ENCODE measurements at places on chromosomes 12 and 14.

DNA sequence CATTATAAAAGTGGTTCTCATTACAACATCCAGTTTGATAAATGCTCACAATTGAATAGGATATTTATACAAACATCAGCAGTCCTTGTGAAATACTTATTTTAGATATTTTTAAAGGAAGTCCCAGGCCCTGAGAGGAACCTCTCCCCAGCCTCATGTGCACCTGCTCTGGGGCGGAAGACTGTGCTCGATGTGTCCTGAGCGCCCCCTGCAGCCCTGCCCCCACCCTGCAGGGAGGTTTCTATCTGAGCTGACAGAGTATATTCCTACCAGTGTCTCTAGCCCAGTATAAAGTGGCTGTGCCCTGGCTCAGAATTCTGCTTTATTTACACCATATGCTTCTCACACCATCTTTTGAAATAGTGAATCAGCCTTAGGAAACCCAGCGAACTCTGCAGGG, 1349.1 kb downstream of the TMEM121 start:
- DNase-seq = no peak

GRCh38 chr12:64395739-64396138, 5.2 kb upstream of the C12orf56 start:
- no peak for DNase-seq

- DNase-seq = no peak
Observed at GRCh38 chr12:112168561-112168971, 43.2 kb downstream of the TRAFD1 start.

DNA sequence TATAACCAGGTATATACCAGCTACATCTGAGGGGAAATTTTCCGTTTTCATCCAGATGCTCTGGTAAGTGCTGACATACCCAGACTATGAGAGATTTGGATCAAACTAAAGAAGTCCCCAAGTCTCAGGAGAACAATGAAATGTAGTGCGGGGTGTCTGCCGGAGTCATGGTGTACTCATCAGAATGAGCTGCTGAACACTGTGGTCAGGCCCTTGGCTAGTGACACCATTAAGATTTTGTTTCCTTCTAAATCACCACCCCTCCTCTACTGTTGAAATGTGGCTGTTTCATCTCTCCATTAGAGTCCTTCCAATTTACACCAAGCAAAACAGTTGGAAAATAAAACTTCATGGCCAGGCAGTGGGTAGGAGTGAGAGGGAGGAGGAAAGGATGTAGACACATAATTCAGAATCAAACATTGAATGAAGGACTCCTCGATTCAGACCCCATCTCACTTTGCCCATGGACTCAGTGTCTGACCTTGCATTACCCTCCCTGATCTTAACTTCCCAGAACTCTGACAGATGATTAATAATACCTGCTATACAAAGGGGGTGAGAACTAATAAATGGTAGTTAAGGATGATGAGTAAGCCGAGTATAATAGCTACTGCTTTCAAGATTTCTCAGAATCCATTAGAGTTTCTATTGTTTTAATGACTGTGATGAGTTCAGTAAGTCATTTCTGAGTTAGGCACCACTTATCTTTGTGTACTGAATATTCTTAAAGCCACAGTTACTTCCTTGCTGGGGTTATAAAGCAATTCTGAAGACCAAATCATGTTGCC, 127.4 kb downstream of the CRADD start:
- no peak for DNase-seq

DNA sequence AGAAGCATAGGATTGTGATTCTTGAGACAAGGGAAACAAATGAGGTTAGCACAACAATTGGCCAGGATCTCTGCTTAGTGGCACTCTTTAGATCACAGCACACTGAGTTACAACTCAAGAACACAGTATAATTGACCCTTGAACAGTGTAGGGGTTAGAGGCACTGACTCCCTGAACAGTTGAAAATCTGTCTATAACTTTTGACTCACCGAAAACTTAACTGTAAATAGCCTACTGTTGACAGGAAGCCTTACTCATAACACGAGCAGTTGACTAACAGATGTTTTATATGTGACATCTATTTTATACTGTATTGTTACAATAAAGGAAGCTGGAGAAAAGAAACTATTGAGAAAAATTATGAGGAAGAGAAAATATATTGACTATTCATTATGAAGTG, 296.1 kb downstream of the RERGL start:
- DNase-seq = no peak

- no peak for DNase-seq
Observed at GRCh38 chr12:71449373-71450070, 9.9 kb downstream of the LGR5 start.

DNA sequence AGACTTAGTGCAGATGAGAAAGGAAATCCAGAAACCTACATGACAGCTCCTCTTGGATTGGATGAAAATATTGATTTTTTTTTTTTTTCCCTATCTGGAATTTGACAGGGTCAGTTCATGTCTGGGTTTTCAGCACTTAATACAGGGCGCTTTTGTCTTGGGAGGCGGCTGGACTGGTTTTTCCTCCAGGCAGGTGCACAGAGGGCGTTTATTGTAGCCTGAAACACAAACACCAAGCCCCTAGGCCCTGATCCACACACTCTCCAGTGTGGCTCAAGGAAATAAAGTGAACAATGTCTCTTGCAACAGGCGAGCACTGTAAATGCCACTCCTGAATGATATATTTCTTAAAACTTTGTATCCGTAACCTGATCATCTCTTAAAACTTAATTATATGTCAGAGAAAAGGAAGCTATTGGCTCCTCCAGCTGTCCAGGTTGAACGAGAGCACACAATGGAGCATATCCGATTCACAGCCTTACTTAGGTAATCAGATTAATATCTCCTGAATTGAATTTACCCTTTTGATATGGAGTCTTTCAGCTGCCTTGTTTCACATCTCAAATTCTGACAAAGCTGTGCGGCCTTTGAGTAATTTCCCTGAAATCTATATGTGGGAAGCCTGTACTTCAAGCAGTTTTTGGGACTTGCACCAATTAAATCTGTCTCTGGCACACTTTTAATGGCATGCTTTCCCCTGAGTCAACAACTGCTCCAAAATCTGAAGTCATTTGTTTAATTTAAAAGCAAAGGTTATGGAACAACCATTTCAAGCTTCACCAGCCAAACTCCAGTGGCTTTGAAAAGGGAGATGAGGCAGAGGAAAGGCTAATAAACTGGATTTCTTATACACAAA, 485.7 kb downstream of the ZFP36L1 start:
- no peak for DNase-seq

- no peak for DNase-seq
Observed at GRCh38 chr12:76025601-76026575, 5.7 kb downstream of the PHLDA1 start.

- no peak for DNase-seq
Observed at GRCh38 chr12:72464471-72464870, 192.3 kb downstream of the TRHDE start.

DNA sequence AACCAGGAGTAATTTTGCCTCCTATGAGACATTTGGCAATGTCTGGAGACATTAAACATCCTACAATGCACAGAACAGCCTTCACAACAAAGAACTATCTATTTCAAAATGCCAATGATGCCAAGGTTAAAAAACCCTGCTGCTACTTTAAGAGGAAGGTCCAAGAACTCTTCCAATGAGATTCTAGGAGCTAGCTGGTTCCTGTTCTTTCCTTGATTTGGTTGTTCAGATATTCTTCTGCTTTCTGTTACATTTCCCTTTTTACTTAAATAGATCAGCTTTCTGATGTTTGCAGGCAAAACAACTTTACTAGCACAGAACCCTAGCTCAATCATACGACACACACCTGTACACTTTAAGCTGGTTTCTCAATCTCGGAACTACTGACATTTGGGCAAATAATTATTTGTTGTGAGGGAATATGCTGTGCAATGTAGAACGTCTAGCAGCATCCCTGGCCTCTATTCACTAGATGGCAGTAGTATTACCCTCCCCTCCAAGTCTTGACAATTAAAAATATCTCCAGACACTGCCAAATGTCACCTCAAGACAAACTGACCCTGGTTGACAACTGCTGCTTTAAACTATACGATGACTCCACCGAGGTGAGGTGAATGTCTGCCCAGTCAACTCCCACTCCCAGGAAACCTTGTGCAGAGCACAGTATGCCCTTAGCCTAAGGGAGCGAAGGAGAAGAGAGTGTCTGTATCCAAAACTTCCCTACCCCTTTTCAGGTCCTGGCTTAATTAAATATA, 4.4 kb downstream of the BLTP3B start:
- DNase-seq = no peak

DNA sequence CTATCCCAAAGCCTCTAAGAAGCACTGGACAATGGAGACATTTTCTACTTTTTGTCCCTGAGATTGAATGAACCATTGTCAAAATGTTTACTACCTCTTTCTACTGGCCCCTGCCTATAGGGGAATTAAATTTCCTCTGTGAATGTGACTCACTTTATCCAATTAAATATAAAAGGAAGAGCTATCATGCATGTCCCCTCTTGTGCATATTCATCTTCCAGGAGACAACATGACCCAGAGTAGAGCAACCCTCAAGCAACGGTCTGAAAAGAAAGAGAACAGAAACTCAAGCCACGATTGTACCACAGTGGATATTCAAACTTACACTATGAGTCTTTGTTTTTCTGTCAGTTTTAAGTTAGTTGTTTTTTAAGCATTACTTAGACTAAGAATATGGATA, 938.4 kb upstream of the ATXN7L3B start:
- DNase-seq = no peak

DNA sequence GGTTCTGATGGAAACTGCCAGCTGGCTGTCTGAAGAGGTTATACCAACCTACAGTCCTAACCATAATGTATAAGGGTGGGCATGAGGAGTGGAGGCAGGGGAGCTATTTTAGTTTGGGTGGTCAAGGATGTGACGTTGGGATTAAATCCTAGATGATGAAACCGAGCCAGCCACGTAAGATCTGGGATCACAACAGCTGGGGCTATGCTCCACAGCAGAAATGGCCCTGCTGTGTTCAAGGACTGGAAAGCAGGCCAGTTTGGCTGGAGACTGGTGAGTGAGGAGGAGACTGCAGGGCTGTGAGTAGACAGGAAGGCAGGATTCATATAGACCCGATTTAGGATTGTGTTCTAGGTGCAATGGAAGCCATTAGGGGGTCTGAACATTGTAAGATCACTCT, 66.1 kb downstream of the SAMD4A start:
- DNase-seq = no peak

GRCh38 chr12:130981911-130982310, 28.2 kb downstream of the ADGRD1 start:
- no peak for DNase-seq

DNA sequence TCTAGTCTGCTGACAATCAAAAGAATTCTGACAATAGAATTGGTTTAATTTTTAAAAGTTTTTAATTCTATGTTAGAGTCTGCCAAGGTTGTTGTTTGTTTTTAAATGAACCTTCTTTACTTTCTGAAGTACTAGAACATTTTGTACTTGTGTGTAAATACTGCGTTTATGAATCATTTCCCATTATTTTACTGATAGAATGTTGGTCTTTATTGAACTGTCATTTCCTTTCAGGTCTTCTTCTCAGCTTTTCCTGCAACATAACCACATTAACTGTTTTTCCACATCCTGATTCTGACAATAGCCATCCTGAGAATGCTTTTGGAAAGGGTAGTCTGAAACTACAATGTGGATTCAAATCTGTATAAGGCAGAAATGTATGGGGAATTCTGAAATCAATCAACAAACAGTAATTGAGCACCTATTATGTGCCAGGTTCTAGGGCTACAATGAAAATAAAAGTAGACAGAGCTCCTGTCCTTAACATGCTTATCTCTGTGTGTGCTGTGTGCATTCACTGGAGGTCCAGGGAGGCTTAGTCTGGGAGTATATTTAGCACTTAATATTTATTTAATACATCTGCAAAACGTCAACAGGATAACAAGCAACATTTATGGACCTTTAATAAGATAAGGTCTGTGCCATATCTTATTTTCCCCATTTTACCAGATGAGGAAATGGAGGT, 73.1 kb upstream of the SLC38A2 start:
- DNase-seq = no peak

- no peak for DNase-seq
Observed at GRCh38 chr12:109737126-109737525, 23.5 kb downstream of the FAM222A start.

- no peak for DNase-seq
Observed at GRCh38 chr12:55738123-55739024, 4.5 kb upstream of the GDF11 start.

GRCh38 chr12:104519190-104520019, 62.7 kb downstream of the CHST11 start:
- DNase-seq = no peak

- DNase-seq = no peak
Observed at GRCh38 chr12:84497819-84498218, 414.8 kb downstream of the SLC6A15 start.

- DNase-seq = no peak
Observed at GRCh38 chr14:26966908-26967307, 369.1 kb upstream of the NOVA1 start.

DNA sequence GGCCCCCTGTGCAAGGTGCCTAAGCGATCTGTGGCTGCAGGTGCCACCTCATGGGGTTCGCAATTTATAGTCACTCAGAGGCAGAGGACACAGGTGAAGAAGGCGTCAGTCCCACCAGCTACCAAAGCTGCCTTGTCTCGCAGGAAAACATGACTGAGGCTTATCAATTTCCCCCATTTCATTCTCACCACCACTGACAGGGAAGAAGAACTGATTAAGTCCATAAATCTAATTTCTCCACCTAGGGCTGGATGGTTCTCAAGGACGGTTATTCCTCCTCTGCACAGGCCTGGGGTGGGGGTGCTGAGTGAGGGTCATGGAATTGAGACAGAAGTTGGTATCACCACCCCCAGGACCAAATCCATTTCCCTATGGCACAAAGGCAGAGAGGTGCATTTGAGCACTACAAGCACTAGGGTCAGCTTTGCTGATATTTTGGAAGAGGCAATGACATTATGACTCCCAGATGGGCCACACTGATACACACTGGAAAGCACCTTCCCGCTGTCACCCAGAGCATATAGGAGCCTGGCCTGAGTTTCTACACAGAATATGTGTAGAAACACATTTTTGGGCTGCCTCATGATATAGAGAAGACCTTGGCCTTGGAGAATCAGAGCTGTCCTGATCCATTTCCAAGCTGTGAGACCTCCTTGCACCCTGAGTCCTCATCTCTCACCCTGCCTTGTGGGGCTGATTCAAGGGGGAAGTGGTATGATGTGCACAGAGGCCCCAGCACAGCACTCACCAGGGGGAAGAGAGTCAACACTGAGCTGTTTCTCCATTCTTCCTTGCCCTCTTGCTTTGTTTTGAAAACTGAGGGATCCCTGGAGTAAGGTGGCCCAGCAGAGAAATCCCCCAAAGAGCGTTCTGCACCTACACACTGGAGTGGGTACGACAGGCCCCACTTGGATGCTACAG, 59.4 kb downstream of the PITPNM2 start:
- DNase-seq = no peak

GRCh38 chr14:36194663-36195062, 18.1 kb upstream of the PTCSC3 start:
- DNase-seq = no peak

Measured in GM12891 (cell line).